NCI-H1930 (cell line): ENCODE measurements at places on chromosomes 13 and 19.
A peak's percentile ranks its signal among the peaks of the same experiment; 100 is the strongest.

DNA sequence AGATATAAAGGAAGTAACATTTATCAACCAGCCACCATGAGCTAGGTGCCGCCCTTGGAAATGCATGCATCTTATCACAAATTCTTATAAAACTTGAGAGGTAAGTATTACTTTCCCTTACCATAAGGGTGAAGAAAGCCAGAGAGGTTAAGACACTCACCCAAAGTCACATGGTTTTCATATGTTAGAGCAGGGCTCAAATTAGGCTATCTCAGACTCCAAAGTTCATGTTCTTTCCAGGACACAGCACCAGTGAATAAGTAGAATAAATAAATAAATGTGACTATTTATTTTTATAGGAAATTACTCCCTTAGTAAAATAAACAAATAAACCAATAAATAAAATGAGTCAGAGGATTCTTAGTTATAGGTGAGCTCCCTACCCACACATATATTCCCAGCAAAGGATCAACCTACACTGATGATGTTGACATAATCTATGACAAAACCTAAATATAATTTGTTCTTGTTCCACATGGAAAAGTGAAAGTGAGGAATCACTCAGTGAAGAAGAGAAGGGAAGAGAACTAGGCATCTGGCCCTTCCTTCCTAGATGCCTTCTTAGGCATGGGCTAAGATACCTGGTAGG is 27.2 kb downstream of the SPRY2 start:
- no peak for DNase-seq

DNA sequence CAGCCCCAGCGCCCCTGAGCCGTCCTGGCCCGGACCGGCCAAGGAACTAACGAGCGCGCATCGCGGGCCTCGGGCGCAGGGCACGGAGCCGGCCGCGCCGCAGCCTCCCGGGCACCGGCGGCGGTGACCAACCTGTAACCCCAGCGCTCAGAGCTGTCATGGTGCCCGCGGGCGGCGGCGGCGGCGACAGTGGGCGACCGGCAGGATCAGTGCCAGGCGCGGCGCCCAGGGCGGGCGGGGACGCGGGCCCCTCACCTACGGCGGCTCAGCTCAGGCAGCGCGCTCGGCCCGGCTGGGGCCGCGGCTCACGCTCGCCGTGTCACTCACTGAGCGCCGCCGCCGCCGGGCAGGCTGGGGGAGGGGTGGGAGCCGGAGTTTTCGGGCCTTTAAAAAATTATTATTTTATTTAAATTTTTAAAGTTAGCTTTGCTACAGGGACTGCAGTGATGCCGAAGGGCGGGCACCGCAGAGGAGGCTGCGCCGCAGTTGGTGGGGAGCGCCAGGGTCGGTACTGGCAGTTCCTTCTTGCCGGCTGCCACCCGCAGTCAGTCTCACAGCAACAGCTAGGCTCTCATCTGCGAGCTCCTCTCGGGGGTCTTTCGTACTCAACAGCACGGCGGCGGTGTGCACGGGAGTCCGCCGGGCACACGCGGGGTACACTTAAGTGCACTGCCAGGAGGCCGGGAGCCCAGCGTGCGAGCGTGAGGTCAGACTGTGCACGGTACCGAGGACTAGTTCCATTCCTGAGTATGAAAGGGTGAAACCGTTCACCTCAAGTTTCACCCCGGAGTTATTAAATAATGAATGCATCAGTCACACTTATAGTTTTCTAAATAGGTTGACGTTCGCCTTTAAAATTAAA is at the start of gene NALCN:
Gene NALCN, minus strand, starts transcription at position 328 of the 862 bp plus-strand sequence. CDS start 17,382 bp downstream, outside the sequence.
- no peak for DNase-seq

DNA sequence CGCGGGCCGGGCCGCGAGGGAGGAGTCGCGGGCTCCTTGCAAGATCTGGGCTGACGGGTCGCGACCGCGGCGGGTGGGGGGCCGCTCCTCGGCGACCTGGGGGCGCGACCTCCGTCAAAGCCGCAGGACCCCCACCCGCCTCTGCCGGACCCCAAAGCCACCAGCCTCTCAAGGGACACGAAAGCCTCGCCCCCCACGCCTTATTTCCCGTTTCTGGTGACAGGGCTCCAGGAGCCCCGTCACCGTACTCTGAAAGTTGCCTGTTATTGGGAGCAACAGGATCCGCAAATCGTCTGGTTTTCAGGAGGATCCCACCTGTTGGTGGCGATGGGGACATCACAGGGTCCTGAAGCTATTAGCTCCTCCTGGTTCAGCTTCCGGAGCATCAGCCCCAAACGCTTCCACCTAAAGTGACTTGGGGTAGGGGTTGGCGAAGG is 530 bp downstream of the MAU2 start:
- peak; percentile 1 for DNase-seq

DNA sequence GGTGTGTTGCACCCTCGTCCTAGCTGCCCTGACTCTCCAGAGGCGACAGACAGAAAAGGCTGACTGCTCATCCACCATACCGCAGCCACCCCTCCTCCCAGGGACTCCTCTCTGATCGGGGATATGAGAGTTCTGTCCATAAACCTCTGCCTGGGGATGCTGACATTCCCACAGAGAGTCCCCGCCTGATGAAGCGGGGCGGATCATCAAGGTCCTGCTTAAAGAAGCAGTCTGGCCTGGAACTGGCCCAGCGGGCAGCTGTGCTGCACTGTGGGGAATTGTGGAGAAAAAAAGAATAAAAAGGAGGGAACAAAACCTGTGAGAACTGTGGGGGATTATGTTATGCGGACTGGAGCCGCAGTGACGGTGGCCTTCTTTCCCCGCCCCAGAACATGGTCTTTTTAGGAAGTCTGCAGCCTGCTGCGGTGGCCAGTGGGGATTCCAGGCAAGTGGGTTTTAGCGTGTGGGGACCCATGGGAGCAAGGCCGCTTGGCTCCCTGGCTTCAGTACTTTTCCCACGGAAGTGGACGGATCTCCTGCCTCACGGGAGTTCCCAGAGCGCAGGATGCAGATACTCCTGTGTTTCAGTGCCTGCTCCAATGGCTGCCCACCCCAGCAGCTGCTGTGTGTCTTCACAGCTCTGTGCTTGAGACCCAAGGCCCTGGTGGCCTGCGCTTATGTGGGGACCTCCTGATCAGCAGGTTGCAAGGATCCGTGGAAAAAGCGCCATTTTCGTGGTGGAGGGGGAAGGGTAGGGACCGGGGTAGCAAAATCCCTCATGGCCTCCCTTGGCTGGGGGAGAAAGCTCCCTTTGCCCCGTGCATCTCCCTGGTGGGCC is 1456.2 kb upstream of the SLC10A2 start:
- DNase-seq: no peak

DNA sequence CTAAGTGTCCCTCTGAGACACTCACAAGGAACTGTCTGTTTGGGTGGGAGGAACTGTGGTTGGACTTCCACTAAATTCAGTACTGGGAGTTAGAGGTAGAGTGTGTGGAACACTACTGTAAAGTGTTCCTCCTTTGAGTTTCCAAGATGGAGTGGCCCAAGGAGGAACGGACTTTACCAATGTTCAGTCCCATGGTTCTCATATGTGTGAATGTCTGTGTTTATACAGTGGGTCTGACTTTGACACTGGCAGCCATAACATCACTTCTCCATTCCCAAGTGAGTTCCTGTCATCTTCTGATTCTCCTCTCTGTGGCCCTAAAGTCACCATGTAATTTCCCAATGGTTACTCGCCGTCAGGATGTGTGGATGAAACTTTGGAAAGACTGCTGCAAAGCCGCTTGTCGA is 136.8 kb upstream of the SERP2 start:
- DNase-seq: no peak

GRCh38 chr19:45138303-45138751 is 22.5 kb downstream of the NKPD1 start:
- no peak for DNase-seq

- no peak for DNase-seq
Measured at GRCh38 chr13:30346153-30346788, 38.9 kb upstream of the KATNAL1 start.

- peak; percentile 1 for DNase-seq
Measured at GRCh38 chr19:33406521-33407139, 33.1 kb downstream of the CEBPG start.

DNA sequence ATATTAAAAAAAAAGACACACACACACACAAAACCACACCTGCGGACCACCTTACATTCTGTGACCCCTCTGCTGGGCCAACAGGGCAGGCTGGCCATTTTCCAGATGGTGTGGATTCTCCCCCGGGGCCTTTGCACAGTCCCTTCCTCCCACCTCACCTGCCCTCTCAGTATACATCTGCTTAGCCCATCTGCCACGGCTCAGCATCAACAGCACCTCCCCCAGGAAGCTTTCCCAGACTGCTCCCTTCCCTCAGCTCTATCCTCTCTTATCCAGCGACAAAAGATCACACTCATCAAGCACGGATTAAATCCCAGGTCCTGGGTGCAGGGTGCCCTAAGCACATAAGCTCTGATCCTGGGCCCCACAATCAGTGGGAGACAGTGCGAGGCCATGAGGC is 4.5 kb downstream of the ZNF787 start:
- no peak for DNase-seq

- DNase-seq: no peak
Measured at GRCh38 chr13:85797311-85797710, 1.9 kb downstream of the SLITRK6 start.

GRCh38 chr13:54029226-54029625 is 1000.6 kb downstream of the OLFM4 start:
- DNase-seq: no peak

DNA sequence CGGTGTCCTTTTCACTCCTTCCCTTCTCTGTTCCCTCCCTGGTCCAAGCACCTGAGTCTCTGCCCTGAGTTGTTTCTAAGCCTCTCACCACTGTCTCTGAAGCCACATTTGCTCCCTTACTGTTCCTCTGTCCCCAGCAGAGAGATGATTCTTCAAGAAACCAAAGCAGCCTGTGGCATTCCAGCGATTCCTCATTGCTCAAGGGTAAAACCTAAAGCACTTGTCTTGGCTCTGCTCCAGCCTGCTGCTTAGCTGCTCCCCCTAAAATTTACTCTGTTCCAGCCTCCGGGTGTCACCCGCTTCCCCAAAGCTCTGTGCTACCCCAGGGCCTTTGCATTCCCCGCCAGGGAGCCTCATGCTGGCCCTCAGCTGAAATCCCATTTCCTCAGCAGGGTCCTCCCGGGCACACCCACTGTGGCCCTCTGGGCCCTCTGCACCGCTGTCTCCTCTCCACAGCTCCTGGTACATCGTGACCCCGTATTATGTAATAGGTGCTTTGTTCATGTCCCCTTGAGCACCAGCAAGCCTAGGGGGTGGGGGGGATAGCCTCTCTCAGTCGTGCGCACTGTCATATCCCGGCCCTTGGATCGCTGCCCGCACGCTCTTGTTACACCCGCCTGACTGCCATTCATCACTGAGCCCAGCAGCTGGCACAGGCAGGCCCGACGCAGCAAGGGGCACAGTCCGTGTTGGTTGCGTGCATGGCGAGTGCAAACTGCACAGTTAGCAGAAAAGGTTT is 15.8 kb downstream of the TECR start:
- no peak for DNase-seq

GRCh38 chr19:41310033-41310831 is at the start of gene CCDC97:
TSS of gene CCDC97 (plus strand) at chr19:41310172. CDS start at chr19:41310311, 139 bp downstream.
- peak; percentile 91 for DNase-seq

DNA sequence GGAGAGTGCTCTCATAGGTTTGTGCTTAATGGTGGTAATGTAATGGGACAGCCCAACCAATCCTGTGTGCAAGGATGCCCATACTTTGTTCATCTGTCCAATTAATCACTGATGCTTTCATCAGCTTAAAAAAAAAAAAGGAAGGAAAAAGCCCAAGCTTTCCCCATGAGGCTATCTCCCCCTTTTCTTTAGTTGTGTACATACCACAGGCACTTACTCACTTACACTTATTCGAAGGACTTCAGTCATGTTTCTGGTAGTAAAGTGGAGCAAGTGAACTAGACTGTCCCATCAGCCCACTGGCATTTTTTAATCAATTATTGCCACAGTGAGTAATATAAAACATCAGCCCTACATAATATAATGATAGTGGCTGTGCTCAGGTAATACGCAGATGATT is 183.5 kb upstream of the UFM1 start:
- no peak for DNase-seq

DNA sequence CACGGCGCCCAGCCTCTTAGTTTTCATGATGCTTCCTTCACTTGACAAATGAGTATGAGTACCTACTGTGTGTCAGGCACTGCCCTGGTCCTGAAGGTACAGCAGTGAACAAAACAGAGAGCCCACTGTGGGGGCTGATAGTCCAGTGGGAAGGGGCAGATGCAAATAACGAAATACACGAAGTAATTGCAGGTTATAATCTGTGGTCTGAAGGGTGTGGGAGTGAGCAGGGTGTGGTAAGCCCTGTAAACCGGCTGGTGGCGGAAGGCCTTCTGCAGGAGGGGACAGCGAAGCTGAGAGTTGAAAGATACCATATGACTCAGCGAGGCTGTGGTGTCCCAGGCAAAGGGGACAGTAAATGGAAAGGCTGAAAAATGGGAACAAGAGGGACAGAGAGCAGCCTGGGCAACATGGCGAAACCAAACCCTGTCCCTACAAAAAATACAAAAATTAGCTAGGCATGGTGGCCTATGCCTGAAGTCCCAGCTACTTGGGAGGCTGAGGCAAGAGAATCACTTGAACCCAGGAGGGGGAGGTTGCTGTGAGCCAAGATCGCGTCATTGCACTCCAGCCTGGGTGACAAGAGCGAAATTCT is 60.5 kb downstream of the MAP4K1 start:
- DNase-seq: no peak

DNA sequence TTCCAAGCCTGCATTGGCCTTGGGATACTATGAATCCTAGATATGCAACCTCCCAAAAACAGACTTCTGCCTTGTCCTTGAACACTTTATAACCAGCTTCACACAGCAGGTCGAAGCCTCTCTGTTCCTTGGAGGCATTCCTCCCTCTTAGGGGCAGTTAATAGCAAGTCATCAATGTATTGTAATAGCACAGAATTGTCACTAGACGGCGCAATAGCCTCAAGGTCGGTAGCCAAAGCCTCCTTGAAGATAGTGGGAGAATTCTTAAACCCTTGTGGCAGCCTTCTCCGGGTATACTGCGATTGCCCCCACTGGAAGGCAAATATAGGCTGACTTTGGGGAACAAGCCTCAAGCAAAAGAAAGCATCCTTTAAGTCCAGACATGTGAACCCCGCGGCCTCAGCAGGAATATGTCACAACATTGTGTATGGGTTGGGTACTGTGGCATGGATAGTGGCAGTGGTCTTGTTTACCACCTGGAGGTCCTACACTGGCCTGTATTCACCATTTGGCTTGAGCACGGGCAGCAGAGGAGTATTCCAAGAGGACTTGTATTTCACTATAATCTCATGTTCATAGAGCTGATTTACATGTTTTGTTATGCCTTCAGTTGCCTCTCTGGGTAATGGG is 61.1 kb downstream of the ZNF431 start:
- DNase-seq: no peak

DNA sequence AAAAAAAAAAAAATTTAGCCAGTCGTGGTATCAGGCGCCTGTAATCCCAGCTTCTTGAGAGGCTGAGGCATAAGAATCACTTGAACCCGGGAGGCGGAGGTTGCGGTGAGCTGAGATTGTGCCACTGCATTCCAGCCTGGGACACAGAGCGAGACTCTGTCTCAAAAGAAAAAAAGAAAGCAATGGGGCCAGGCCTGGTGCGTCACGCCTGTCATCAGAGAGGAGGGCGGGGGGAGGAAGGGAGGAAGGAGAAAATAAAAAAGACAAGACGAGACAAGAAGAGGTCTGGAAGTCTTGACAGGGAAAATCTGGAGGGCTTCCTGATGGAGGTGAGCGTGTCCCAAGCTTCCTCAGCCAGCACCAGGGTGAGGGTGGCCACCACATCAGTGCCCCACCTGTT is 54.9 kb upstream of the PTPRS start:
- DNase-seq: no peak
